ENCODE measurements at places on chromosomes 7 and 10.

- DNase-seq, result no peak
Measured at GRCh38 chr10:109287858-109288257, 635.5 kb downstream of the XPNPEP1 start.

GRCh38 chr10:3896161-3896560 is 111.2 kb upstream of the KLF6 start:
- no peak for DNase-seq

- DNase-seq, result no peak
Measured at GRCh38 chr7:130084037-130084875, 13.9 kb downstream of the KLHDC10 start.

DNA sequence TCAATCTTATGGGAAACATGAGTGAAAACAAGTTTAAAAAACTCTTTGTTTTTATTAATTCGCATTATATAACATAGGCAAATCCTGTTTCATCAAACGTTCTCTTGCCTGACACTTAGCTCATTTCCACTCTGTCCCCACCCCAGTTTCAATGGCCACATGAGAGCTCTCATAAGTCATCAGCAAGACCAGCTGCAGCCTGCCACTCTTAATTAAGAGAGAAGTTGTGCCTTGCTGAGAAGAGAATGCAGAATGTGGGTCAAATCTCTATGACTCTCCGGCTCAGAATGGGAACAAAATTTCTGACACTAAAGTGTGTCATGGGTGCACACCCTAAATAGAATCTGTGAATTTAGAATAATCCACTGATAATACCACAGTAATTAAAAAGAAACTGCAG is 39.6 kb downstream of the ASAH2 start:
- no peak for DNase-seq

GRCh38 chr7:120041798-120042197 is 231.2 kb upstream of the KCND2 start:
- no peak for DNase-seq

DNA sequence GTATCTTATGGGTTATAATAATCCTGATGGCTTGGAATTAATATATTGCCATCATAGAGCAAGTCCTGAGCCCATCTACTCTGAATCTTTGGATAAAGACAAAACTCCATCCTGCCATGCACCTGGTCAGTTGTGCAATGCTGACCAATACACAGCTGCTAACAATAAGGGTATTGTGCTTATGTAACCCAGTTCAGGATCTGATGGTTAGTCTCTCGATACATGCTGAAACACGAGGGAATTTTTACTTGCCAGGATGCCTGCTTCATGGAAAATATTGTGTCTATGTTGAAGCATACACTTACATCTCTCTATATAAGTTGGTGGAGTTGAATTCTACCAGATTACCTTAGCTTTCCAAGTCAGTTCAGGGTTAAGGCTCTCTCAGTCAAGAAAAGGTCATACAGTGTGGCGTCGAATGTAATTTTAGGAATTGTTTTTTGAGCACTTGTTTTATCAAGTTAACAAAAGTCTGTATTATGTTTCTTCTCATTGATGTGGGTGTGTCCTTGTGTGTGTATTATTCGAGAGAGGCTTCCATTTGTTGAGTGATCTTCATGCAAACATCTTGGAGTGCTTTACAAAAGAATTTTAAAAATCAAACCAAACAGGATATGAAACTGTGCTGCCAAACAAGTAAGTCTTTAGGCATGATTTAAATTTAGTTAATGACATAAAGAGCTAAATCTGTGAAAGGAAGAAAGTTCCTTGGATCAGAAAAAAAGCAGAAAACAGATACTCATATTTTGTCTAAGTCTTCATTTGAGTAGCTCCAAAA is 449.1 kb downstream of the SUGCT start:
- no peak for DNase-seq

GRCh38 chr7:149716932-149717307 is 56.5 kb downstream of the ZNF467 start:
- no peak for DNase-seq

- no peak for DNase-seq
Measured at GRCh38 chr7:130941322-130942210, 207.6 kb upstream of the KLF14 start.

- no peak for DNase-seq
Measured at GRCh38 chr7:24566274-24566673, 7.0 kb upstream of the PALS2 start.

GRCh38 chr7:142540371-142540770 is 208.9 kb upstream of the PRSS1 start:
- no peak for DNase-seq

DNA sequence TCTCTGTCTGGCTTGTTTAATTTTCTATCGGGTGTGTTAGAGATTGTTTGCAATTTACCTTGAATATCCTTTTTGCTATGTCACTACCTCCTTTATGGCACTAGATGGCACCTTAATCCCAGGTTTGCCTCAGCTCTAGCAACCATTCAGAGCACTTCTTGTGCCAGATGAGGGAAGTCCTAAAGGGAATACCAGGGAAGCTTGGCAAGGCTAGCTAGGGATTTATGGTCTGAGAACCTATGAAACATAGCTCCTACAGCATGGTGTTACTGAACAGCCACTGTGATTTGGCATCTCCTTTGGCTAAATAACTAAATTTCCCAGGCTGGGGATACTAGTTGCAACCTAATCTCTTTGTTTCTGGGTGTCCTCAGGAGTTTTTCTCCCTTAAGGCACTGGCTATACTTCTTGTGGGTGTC is 69.0 kb upstream of the VOPP1 start:
- peak; percentile 23 for DNase-seq

GRCh38 chr7:124208173-124208572 is 175.3 kb upstream of the TMEM229A start:
- DNase-seq, result no peak

DNA sequence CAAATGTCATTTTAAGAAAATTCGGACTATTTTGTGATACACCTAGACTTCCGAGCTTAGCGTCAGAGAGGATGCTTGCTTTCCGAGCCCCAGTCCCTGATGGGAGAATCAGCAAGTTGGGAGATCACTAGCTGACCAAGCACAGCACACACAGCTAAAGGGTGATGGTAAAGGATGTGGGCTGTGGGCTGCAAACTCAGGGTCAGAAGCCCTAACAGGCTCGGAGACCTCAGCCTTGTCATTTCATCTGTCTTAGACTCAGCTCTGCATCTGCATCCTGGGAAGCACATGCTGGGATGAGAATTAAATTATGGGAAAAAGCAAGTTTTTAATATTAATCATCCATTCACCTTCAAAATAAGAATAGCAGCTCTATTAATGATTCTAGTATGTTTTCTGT is 3.3 kb downstream of the CUBN start:
- no peak for DNase-seq

DNA sequence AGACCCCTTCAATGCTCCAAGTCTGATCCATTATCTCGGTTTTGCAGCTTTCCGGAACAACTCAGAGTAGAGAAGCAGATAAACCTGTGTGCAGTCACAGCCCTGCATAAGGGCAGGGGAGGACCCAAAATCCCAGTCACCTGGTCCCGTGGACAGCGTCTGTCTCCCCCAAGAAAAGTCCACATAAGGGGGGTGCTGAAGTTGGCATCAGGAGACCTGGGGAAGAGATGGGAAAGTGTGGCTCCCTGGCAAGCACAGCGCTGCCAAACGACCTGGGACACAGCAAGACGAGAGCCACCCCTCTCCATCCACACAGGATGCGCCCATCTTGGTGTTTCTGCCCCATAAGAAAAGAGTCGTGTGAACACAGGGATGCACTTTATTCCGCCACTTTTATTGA is 27.9 kb downstream of the ASB13 start:
- no peak for DNase-seq

DNA sequence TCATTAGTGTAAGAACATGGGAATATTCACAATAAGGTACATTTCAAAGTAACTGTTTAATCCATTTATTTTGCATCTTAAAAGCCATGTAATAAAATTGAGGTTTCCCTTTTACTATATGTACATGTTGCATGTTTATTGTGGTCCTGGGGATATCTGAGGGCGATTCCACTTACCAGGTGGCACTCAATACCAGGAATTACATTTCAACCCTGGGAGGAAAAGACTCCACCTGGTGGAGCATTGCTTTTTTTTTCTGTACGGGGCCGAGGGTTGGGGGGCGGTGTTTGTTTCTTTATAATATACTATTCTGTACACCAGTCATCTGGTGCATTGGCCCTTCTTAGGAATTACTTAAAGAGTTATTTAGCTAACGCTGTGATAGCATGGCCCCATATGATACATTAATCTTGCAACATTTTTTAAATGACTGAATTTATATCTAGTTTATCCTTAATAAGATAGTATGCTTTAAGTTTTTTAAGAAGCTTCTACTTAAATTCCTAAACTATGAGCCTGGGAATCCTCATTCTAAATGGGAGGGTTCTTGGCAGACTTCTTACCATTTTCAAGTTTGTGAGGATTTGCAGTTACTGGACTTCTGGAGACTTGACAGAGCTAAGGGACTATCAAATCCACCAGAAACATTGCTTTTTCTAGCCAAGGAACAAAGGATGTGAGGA is 7.2 kb upstream of the HGF start:
- no peak for DNase-seq

DNA sequence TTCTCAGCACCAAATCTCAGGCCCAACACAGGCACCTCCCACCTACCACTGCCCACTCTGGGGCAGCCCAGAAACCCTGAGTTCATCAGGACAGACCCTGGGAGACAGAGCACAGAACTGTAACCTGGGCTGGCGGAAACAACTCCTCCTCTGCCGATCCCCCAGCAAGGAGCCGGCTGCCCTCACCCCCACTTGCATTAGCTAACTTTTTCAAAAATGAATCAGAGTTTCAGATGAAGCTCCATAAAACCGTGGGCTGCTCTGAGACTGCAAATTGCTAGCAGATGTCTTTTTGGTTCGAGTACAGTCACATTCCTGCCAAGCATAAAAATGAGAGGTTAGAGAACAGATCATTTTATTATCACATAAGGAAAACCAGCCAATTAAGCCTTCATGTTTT is 93.4 kb upstream of the PARD3 start:
- DNase-seq, result no peak

GRCh38 chr7:108004220-108005142 is 1.5 kb upstream of the LAMB1 start:
- DNase-seq, result no peak

GRCh38 chr10:71696628-71697326 is 22.8 kb downstream of the C10orf105 start:
- DNase-seq, result no peak

DNA sequence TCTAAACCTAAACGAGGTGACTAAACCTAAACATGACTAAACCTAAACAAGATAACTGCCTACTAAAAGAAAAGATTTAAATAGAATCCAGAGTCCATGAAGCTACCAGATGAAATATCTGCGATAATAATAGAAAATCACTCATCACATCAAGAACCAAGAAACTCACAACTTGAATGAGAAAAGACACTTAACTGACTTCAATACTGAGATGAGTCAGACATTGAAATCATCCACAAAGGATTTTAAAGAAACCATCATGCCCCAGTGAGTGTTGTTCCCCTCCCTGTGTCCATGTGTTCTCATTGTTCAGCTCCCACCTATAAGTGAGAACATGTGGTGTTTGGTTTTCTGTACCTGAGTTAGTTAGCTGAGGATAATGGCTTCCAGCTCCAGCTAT is 416.0 kb downstream of the CALN1 start:
- no peak for DNase-seq

DNA sequence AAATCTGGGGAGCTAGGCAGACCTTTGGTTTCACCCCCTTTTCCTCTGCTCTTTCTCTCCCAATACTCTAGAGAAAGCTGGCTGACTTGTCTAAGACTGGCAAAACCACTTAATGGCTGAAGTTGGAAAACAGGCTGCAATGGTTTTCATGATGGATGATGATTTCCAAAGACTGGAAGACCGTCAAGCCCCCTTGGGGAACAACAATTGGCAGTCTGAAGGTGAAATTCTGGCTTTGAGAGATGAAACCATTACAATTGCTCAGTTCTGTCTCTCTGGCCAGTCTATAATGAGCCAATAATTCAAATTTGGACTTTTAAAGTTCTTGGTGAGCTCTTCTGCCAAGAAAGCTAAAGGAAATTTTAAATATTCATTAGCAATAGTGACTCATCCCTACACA is 680.5 kb downstream of the PARD3 start:
- no peak for DNase-seq

DNA sequence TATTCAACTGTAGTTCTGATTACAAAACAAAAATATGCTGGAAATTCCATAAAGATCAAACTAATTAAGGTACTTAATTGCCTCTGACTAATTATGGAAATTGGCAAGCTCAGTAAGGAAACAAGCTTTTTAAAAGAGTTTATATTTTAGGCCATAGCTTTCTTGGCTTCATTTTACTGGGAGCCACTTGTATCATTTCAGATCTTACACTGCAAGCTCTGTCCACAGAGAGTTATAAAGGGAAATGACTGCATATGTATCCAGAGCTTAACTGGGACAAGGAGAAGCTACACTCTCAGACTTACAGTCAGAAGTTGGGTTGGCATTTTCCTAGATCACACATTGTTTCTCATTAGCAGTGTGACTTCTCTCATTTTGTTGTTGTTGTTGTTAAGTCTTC is 92.4 kb downstream of the LRRN3 start:
- no peak for DNase-seq

- no peak for DNase-seq
Measured at GRCh38 chr10:18611168-18611567, 40.2 kb downstream of the NSUN6 start.
